ENCODE measurements at places on chromosomes 2 and 18.

DNA sequence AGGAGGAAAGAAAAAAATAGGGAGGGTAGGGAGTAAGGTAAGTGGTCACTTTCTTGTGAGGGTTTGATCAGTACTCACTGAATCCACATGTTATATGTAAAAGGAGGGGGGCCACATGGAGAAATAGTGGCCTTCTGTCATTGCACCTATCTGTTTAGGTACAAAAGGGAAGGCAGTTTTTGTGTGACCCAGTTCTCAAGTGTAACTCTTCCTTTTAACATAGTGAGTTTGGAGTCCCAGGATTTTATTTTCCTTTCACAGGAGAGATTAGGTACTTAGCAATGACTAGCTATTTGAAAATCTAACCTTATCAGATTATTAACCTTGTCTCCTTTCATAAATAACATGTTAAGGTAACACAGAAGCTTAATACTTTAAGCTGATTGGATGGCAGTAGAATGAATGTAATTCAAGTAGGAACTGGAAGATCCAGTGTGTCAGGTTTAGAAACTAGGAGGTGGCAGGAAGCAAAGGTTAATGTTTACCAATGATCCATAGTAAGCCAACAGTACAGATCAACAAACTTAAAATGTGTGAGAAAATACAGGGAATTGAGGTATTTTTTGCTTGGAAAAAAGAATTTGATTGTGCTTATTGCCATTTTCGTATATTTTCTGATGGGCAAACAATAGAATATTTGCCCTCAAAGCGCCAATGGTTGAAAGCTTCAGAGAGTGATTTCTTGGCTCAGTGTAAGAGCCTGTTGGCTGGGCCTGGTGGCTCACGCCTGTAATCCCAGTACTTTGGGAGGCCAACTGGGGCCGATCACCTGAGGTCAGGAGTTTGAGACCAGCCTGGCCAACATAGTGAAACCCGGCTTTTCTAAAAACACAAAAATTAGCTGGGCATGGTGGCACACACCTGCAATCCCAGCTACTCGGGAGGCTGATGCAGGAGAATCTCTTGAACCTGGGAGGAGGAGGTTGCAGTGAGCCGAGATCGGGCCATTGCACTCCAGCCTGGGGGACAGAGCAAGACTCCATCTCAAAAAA, 11.3 kb downstream of the HNMT start:
- no peak for DNase-seq

DNA sequence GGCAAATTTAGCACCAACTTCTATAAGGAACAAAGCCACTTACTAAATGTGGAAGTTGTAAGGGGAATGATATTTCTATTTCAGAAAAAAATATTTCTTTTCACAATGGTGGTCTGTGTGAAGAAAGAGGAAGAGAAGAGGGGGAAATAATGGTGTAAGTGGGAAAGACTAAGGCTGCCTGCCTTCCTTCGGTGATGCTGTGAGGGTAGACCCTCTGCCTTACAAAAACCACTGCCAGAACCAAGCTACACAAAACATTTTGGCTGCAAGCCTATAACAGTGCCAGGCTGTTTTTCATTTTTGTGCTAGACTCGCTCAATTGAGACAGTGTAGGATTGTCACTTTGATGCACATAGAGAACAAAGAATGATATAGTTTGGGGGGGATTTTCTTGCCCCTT, 286.6 kb downstream of the ZEB2 start:
- no peak for DNase-seq

- no peak for DNase-seq
Measured at GRCh38 chr2:95353613-95354468, 48.7 kb upstream of the FAHD2A start.

DNA sequence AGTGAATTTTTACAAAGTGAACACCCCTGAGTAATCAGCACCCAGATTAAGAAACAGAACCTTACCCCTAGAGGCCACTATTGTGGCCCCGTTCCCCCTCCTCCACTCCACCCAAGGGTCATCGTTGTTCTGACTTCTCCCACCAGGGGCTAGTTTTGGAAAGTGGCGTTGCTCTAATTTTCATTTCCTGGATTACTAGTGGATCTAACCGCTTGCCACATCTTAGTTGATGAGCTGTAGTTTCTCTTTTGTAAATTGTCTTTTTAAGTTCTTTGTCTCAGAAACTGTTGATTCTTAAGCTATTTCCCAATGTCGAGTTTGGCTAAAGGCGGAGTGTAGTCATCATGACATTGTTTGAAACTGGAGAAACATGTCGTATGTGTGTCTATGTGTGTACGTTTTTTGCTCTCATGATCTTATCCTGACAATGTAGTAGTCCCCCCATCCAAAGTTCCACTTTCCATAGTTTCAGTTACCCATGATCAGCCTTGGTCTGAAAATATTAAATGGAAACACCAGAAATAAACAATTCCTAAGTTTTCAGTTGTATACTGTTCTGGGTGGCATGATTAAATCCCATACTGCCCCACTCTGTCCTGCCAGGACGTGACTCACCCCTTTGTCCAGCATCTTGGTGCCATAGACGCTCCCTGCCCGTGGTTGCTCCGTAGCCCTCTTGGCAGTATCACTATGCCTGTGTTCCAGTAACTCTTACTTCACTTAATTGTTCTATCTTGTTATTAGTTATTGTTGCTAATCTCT, 71.0 kb upstream of the SP3 start:
- no peak for DNase-seq

- no peak for DNase-seq
Measured at GRCh38 chr2:36805635-36806224, 109.2 kb downstream of the VIT start.

- no peak for DNase-seq
Measured at GRCh38 chr2:229164545-229165249, 106.4 kb downstream of the PID1 start.

- no peak for DNase-seq
Measured at GRCh38 chr18:12308386-12309100, 502 bp downstream of the TUBB6 start.
